ENCODE measurements at places on chromosomes 6 and 20.
A peak's percentile ranks its signal among the peaks of the same experiment; 100 is the strongest.

- DNase-seq = no peak
These were observed 953.3 kb upstream of the SLC35B3 start for GRCh38 chr6:9388596-9388995.

DNA sequence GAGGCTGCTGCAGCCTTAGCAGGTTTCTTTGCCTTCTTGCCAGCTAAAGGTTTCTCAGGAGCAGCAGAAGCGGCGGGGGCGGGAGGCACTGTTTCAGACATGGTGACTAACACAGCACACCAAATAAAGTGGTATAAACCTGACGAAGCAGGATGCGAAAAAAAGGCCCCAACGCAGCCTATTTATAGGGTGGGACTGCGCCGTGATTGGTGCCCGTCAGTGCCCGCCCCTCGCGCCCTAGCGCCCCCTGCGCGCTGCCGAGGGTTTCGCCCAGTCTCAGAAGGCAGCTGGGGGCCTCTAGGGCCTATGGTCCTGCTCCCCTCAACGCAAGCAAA is 55.0 kb downstream of the TRIM38 start:
- DNase-seq = peak; percentile 94

DNA sequence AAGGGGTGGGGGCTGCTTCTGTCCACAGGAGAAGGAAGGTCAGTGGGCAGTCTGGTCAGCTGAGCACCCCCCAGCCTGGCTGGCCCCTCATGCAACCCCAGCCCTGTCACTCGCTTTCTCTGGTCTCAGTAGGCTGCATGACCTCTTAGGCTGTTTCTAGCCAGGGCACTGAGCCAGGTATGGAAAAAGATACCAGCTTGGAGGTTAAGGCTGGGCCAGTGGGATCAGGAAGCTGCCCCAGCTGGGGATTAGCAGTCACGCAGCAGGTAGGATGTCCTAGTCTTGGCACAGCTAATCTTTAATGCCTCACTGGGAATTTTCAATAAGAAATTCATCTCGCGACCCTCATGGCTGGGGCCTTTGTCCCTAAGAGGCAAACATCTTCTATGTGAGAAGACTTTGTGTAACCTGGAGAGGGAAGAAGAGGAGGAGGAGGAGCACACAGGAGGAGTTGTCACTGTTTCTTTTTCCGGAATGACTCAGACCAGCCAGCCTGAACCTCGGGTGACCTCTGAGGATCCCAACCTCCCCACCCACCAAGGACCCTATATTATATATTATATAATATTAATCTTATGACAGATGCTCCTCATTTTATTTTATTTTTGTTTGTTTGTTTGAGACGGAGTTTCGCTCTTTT is 2.4 kb upstream of the BPIFA2 start:
- DNase-seq = no peak

DNA sequence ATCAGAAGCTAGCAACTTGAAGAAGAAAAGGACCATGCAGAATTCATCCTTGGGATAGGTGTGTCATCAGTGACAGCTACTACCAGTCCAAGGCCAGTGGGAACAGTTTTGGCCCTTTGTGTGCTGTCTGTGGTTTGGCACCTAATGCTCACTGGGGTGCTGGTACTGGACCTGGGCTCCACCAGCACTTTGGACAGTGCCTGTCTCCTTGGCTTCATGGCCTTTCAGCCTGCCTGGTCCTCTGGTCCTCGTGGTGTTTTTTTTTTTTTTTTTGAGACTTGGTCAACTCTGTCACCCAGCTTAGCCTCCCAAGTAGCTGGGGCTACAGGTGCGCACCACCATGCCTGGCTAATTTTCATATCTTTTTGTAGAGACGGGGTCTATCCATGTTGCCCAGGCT is 56.3 kb downstream of the AKAP7 start:
- no peak for DNase-seq

DNA sequence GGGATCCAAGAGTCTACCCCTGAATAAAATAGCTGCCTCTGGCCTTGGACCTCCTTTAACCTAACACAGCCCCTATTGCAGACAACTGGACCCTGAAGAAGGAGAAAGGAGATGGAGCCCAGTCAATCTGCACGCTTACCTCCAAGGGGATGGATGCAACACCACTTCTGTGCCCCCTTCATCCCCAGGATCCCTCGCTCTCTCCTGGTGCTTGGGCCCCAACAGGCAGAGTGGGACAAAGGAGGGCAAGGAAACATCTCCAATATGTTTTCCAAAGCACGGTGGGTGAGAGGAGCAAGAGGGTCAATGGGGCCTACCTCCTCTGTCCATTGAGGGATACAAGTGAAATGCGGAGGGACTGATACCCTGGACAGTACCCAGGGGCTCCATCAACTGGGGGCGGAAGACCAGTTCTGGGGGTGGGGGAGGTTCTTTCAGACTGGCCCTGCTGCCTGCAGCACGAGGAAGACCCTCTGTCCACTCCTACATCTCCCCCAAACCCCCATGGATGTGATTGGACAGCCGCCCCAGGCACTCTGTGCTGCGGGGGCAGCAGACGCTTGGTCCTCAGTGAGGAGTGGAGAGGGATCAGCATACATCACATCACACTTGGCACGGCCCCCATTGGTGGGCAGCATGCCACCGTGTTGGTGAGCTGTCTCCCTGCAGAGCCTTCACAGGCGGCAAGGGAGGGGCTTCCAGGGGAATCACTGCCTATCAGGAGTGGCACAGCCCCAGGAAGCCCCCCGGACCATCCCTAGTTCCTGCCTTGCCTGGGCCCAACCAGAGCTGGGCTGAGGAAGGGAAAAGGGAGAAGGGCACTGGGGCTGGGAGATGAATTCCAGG is 70.6 kb downstream of the MRPL14 start:
- DNase-seq = no peak

All from eye (tissue), 1 donor.